Naive thymus-derived CD4-positive, alpha-beta T cell (primary cell): ENCODE measurements at places on chromosomes 16 and 17.

DNA sequence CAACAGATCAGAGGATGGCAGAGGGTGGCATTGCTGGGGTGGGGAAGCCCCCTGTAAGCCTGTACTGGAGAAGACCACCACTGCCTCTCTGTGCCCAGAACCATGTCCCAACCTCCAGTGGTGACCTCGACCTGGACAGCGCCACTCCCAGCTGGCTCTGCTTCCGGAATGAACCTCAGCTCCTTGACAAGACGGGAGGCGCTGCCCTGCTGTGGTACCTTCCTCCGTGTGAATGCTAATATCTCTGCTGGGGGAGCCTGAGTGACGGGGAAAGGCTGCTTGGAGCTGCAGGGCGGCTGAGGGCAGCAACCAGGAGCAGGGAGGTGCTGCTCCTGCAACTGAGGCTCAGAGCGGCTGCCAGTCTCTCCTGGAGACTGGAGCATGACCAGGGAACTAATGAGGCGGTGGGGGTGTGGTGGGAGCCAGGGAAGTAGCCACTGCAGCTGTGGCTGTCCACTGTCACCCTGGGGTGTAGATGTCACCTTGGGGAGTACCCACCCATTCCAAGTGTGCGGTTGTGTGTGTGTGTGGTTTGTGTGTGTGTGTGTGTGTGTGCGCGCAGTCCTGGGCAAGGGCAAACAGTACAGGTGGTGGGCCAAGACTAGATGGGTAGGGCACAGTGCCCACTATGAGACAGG is 6.2 kb downstream of the PRCD start:
- no peak for DNase-seq

GRCh38 chr16:16868727-16869126 is 489.8 kb downstream of the NPIPA7 start:
- no peak for DNase-seq

DNA sequence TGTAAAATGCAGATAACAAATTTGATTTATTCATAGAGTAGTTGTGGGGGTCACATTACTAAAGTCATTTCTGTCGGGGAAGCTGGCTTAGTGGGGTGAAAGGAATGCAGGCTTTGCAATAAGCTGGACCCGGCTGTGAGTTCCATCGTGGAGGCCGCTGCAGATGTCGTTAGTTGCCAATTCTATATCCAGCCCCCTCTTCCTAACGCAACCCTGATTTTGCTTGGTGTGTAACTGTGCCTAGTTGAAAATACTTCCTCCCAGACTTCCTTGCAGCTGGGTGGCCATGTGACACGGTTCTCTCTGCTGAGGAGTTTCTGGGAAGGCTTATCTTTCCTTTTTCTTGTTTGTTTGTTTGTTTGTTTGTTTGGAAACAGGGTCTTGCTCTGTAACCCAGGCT is 4.5 kb downstream of the MFSD6L start:
- no peak for DNase-seq

- DNase-seq = no peak
Observed at GRCh38 chr16:3017794-3018506, at the start of gene CLDN6. Gene CLDN6, minus strand, starts transcription at chr16:3018183. Its CDS starts 2,162 bp downstream, at chr16:3016021.

DNA sequence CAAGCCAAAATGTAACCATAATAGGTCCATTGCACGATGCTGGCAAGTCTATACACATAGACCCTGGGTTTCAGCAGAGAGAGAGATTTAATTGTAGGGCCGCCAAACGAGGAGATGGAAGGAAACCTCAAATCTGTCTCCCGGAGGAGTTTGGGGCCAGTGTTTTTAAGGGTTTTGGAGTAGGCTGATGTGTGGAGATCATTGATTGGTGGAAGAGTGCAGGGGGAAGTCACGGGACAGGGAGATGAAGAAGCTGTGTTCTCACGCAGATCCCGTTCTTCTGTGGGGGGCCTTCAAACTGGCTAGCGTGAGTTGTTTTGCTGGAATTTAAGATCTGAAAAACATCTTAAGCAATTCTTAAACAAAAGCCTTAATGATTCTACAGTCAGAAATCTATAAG is 84.8 kb downstream of the KATNIP start:
- no peak for DNase-seq

DNA sequence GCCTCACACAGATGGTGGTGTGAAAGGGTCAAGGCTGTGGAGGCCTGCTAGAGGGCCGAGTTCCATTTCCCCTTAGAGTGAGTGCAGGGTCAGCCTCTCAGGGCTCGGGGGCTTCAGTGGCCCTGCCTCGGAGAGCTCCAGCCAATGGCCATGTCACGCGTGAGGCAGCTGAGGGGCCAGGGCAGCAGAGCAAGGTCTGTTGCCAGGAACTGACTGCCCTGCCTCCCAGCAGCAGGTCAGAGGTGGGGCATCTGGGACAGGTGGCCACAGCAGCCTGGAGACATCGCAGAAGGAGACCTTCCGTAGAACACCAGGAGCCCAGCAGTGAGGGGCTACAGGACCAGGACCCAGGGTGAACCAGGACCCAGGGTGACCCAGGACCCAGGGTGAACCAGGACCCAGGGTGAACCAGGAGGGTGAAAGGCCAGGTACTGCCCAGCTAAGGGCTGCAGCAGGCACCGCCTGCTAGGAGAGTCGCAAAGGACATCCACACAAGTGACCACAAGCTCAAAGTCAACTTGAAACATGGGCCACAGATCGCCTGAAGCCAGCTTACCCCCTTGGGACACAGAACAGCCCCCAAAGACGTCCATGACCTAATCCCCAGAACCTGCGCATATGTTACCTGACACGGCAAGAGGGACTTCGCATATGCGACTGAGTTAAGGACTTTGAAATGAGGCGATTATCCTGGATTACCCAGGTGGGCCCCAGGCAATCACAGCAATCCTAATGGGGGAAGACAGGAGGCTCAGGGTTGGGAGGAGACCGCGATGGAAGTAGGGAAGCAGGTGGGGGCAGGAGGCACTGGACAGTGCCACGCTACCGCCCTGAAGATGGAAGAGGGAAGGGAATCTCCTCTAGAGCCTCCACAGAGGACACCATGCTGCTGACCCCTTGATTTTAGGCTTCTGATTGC is 4.8 kb upstream of the MEAK7 start:
- DNase-seq = no peak

DNA sequence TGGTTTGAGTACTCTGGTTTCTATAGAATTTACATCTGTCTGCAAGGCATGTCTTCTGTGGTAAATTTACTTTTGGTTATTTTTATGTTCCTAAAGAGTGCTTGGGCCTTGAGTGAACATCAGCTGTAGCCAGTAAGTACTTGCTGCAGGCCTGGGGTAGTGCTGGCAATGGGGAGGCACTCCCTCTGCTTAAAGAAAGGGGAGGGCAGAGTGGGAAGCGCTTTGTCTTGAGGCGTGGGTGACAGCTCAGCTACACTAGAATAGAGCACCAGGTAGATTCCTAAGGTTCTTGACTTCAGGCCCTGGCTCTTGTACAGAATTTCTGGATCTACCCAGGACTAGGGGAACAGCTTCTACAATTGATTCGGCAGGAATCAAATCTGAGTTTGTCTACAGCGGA is 50.6 kb downstream of the MPHOSPH6 start:
- DNase-seq = no peak
